ENCODE measurements at places on chromosomes 5 and 9. TPM values are rescaled to one million over a fixed set of nuclear protein-coding genes. Genes with fewer than 3 reads are reported as not detected.

DNA sequence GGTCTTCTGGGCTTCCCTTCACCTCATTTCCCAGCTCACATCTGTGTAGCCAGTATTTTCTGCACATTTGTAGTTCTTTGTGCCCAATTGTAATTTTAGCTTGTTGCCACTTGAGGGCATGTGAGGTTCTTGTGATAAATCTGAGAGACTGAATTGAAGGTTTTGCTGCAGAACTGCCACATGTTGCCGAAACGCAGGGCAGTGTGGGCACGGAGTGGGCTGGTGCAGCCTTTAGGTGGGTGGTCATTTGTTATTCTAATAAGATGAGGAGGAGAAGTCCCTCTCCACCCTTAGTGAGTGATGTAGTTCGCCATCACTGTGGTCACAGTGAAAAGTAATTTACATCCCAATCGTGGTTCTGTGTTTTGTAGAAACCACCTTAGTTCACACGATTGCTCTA lies 21.2 kb downstream of the OTULIN start:
- no peak for DNase-seq

- DNase-seq = no peak
Observed at GRCh38 chr9:120904061-120904977, 22.3 kb downstream of the TRAF1 start.

GRCh38 chr9:136093995-136094881 lies 851 bp downstream of the NACC2 start:
- no peak for DNase-seq

DNA sequence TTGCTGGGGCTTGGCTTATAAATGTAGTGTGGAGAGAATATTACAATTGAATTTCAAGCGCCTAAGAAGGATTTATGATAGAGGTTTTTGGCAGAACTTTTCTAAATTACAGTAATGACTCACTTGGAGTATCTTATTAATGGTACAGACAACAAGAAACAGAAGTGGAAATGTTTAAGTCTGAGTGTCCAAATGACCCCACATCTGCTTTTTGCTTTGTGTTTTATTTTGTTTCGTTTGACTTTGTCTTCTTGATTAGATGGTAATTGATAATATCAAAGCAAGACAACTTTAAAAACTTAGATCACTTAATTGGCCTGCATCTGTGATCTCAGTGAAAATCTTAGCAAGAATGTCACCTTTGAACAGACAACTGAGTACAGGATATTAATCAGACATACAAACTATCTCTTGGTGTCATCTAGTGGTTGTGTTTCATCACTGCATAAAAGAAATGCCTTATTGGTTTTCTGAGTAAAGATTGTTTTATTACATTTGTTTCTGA lies 577.4 kb downstream of the ISL1 start:
- DNase-seq = no peak

- no peak for DNase-seq
Observed at GRCh38 chr9:137660144-137660543, 41.3 kb downstream of the EHMT1 start.

GRCh38 chr9:114123031-114123977 lies 24.2 kb upstream of the KIF12 start:
- no peak for DNase-seq

DNA sequence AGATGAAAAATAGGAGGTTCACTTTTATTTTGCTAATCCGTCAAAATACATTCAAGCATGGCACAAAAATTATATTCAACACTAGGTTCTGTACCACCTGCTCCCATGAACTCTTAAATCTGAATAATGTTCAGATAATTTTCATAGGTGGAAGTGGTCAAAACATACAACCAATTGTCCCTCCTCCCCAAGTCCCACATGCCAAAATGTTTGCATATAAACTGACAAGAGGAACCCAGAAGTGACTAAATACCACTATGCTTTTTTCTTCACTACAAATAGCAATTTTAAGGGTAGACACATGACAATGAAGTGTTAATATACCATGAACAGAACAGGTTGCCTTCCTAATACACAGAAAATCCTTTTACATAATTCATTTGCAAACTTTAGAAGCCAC lies 3.7 kb downstream of the HNRNPA0 start:
- DNase-seq = no peak

- DNase-seq = no peak
Observed at GRCh38 chr5:138943599-138944173, 68.6 kb upstream of the LRRTM2 start.

DNA sequence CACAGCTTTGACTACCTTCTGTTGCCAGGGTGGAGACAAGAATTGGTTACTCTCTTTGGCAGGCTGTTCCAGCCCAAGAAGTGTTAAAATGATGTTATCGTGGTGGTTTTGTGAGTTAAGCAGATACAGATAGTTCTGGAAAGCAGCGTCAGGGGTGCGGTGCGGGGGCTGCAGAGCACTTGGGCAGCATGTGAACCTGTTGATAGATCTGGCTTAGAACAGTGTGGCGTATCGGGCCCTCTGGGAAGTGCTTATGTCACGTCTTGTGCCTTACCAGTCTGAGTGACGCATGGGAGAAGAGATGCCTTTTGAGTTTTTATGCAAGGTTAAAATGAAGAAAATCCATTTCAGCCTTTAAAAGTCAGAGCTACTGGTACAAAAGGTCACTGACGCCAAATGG lies 152.5 kb downstream of the PRKACG start:
- DNase-seq = no peak

GRCh38 chr9:14480526-14480925 lies 166.6 kb upstream of the NFIB start:
- no peak for DNase-seq

GRCh38 chr5:72598401-72599064 lies 91.3 kb upstream of the ZNF366 start:
- DNase-seq = no peak

DNA sequence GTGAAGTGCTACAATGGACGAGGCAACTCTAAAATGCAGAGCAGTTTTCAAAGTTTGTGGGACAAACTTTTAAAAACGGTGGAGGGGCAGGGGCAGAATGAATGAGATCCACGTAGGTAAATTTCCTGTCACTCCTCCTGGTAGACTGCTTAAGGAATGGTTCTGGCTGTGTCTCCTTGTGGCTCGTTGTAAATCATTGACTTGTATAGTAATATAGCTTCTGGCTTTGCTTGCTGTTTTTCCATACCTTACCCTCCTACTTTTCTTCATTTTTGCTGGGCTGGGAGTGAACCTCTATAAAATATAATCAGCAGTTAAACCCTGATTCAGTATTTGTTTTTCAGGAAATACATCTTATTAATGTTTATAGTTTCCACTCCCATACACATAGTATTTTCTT lies 235.7 kb downstream of the TUSC1 start:
- DNase-seq = no peak

GRCh38 chr9:132461281-132461896 lies 51.4 kb downstream of the CFAP77 start:
- no peak for DNase-seq

DNA sequence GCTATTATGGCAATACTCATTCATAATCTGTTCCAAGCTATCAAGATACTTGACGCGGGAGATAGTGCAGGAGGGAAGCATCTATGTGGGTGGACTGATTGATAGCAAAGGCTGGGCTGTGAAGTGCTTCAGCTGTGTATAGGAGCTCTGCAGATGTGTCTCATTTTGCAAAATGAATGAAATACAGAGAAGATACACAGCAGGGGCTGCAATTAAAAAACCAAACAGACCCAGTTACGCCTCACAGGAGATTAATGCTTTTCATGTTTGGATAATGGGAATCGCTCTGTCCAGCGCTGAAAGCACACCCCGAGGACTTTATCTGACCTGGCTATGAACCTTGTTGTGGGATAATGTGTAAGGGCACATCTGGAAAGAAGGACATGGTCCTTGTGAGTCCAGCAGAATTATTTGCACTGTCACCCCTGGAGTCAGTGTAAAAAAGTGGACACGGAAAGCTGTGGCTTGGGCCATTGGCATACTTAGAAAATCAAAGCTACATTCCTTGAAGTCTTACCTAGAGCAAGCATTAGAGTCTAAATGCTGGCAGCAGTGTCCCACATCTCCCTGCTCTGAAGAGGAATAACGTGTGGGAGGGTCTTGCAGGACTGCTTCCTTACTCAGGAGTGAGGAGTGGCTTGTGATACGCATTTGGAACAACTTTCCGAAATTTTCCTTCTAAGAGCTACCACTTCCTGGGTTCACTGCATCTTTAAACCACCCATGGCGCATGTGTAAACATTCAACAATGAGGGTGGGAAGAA lies 2.6 kb downstream of the SH3RF2 start:
- DNase-seq = no peak

The OLFML2A gene
- 23.5 TPM for polyA plus RNA-seq

The COL23A1 gene
- polyA plus RNA-seq = 5.7 TPM

The HSD17B3 gene
- 0.82 TPM for polyA plus RNA-seq

The PALM2AKAP2 gene
- polyA plus RNA-seq = 9.1 TPM

The TRAPPC13 gene
- 26.6 TPM for polyA plus RNA-seq

The MRPL36 gene
- 41.4 TPM for polyA plus RNA-seq

The OR1Q1 gene
- polyA plus RNA-seq = not detected

The PIP5KL1 gene
- 2.3 TPM for polyA plus RNA-seq

The ALG2 gene
- polyA plus RNA-seq = 42.0 TPM

The CXCL14 gene
- 18.0 TPM for polyA plus RNA-seq

The PDE8B gene
- 4.9 TPM for polyA plus RNA-seq

The PRRX2 gene
- polyA plus RNA-seq = 1.8 TPM

The CDKN2A gene
- 0.24 TPM for polyA plus RNA-seq

The TSSK1B gene
- not detected for polyA plus RNA-seq
